ENCODE measurements at places on chromosomes 2 and 18.

- DNase-seq = no peak
These were observed 32.3 kb upstream of the ASPRV1 start for GRCh38 chr2:69993708-69994107.

- no peak for DNase-seq
These were observed 220.8 kb upstream of the HDAC4 start for GRCh38 chr2:239621611-239622010.

DNA sequence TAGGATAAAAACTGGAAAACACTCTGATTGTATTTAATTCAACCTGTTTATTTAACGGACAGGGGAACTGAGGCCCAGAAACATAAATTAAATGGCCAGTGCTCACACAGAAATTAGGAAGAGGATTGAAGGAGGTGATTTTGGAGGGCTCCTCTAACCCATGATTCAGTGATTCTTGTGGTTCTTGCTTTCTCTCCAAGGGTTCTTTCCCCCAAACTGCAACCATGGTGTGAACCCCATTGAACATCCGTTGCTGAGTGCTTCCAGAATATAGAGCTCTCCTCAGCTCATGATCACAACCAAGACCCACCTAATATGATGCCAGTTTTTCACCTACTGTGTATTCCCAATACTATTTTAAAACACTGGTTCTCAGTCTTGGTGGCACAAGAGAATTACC lies 41.4 kb downstream of the BMP10 start:
- no peak for DNase-seq

GRCh38 chr2:10346929-10347561 lies 44.3 kb downstream of the HPCAL1 start:
- no peak for DNase-seq

- DNase-seq = no peak
These were observed 147.6 kb upstream of the HDAC4 start for GRCh38 chr2:239548451-239548871.

DNA sequence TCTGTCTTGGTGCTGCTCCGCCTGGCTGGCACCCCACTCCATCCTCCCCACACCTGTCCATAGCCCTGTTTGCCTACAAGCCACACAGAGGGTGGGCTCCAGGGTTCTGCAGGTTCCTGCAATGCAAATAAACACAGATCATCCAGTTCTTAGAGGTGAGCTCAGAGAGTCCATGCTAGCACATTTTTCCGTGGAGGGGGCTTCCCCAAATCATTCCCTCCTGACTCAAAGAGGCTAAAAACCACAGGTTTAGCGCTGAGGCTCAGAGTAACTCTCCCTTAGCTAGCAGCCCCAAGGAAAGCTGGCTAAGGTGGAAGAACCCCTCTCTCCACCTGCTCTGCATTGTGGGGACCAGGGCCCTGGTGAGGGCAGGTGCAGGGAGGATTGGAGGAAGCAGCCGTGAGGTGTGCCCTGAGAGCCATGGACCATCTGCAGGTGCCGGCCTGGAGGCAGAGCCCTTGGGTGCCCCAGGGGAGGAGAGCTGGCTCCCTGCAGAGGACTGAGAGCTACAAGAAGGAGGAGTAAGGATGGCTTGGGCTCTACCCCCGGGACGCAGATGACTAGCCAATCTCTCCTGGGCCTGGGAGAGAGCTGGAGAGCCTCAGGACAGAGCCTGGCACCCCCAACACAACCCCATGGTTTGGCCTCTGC lies 23.8 kb upstream of the TEX44 start:
- no peak for DNase-seq

DNA sequence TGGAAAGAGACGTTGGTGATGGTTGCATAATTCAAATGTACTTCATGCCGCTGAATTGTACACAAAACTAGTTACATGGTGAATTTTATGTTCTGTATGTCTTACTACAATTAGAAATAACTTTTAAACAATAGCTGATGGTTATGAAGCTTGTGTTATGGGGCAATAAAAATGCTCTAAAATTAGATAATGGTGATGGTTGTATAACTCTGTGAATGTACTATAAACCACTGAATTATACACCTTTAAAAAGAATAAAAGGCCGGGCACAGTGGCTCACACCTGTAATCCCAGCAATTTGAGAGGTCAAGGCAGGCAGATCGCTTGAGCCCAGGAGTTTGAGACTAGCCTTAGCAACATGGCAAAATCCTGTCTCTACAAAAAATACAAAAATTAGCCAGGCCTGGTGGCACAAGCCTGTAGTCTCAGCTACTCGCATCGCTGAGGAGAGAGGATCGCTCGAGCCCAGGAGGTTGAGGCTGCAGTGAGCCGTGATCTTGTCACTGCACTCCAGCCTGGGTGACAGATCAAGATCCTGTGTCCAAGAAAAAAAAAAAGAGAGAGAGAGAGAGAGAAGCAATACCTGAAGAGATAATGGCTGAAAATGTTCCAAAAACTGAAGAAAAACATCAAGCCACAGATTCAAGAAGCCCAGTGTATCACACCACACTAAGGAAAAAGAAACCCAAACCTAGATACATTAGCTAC lies 6.3 kb downstream of the RNU4ATAC start:
- DNase-seq = no peak

DNA sequence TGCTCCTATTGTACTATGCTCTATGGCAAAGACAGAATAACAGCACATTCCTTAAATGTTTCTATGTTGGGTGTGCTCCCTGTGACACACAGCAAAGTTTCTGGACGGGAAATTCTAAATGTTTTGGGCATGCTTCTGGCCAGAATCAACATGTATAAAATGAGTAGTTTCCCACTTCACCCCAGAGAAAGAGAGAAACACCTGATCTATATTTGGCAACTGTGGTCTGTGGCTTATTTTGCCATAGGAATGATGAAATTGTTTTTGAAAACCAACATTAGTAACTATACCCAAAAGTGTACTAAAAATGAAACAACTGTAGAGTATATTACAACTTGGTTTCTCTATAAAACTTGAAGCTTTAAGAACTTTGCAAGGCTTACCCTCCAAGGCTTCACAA lies 89.1 kb downstream of the RAD51AP2 start:
- no peak for DNase-seq

GRCh38 chr18:11981192-11981542 lies at the start of gene IMPA2:
TSS of gene IMPA2 (plus strand) at chr18:11981507. CDS start at chr18:11981670, 163 bp downstream.
- DNase-seq = no peak

- DNase-seq = no peak
These were observed 203.6 kb downstream of the FHOD3 start for GRCh38 chr18:36501100-36501499.

DNA sequence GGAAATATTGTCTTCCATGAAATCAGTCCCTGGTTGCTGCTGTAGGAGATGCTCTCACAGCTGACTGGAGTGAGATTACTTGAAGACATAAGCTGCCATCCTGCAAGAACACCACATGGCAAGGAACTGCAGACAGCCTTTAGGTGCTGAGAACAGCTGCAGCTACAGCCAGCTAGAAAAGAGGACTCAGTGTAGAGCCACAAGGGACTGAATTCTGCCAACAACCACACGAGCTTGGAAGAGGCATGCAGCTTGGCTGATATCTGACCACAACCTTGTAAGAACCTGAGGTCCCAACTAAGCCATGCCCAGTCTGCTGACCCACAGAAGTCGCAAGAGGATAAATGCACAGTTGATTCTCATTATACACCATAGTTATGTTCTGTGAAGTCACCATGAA lies 181.8 kb upstream of the ARL4C start:
- no peak for DNase-seq

GRCh38 chr2:98773169-98773568 lies 42.2 kb upstream of the MGAT4A start:
- no peak for DNase-seq

DNA sequence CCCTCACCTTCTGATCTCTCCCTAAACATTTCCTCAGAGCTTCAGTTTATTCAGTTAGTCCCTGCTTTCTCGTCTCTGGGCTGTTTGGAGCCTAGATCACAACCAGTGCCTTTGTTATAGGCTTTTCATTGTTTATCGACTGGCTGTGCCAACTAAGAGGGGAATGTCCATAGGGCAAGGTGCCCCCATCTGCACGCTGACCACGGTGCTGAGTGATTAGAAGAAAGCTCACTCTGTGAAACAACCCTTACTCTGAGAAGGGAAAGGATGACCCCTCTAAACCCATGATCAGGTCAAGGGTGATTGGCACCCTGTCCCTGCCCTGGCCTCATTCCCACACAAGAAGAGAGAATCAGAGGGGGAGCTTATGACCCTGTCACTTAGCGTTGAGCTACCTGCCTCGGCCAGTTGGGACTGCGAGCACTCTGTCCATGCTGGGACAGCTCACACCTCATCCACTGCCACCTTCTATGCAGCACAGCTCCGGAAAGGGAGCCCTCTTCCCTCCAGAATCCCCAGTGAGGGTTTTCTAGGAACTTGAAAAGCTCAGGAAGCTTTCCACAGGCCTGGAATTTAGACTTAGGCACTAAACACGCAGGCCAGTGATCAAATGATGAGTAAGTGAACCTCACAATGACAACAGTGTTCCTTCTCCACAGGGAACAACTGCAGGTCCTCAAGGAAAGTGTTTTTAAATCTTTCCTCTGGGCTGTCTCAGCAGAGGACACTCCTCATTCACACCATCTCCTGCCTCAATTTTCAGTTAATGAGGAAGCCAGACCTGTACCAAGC lies 2.3 kb upstream of the ACTG2 start:
- no peak for DNase-seq

- DNase-seq = no peak
These were observed 18.1 kb upstream of the CYP26B1 start for GRCh38 chr2:72165792-72166191.

- no peak for DNase-seq
These were observed 13.6 kb downstream of the AQP12A start for GRCh38 chr2:240705204-240705791.

- DNase-seq = no peak
These were observed 51.6 kb upstream of the ROCK2 start for GRCh38 chr2:11396021-11396420.

DNA sequence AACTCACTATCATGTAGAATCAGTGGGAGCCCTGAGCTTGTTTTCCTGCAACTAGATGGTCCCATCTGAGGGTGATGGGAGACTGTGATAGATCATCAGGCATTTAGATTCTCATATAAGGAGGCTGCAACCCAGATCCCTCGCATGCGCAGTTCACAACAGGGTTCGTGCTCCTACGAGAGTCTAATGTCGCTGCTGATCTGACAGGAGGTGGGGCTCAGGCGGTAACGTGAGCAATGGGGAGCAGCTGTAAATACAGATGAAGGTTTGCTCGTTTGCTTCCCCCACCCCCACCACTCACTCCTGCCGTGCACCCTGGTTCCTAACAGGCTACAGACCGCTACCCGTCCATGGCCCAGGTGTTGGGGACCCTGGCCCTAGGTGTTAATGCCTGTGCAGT lies 113.6 kb downstream of the RNF144A start:
- no peak for DNase-seq

DNA sequence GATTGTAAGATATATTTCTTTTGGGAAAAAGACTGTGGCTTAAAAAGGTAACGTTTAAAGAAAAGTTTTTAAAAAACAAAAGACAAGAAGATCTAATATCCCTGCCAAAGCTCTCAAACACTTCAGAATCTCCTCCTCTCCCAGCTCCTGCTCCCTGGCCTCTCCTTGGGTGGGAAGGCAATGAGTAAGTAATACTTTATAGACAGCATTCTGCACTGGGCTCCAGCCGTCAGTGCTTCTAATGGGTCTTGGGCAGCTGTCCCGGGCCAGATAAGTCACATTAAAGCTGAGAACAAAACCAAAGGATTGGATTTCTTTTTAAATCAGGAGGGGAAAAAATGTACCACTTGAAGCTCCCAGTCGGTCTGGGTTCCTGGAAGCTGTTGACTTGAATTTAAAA lies 133.7 kb downstream of the ALPK2 start:
- no peak for DNase-seq

DNA sequence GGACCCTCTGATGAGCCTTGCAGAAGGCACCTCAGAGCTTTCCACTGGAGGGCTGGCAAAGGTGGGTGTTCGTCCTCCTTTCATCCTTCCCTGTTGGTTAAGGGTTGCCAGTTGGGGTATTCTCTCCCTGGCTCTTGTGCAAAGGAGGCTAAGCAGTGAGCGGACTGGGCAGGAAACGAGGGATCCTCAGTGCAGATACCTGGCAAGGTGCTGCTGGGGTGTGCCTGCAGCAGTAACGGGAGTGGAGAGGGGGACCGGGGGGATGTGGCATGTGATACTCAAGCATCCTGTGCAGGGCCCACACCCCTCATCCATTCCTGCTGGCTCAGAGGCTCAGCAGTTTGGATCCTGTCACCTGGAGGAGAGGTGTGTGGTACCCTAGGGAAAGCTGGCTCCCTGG lies 4.2 kb upstream of the ADCY3 start:
- DNase-seq = no peak

DNA sequence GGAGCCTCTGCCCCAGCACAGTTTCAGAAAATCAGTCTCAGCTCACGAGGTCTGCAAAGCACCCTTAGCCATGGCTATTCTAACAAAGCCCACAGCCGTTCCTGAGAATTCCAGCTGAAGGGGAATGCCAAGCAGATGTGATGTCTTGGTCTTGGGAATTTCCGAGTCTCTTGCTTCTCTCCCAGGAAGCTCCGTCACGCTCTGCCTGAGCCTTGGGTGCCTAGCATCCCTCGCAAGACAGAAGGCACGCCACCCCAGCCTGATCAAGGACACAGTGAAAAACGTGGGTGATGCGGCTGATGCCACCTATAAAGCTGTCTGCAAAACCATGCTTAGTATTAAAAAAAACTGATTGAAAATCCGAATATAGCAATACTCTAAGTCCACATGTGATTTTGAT lies 254.6 kb downstream of the SH3BP4 start:
- DNase-seq = no peak

DNA sequence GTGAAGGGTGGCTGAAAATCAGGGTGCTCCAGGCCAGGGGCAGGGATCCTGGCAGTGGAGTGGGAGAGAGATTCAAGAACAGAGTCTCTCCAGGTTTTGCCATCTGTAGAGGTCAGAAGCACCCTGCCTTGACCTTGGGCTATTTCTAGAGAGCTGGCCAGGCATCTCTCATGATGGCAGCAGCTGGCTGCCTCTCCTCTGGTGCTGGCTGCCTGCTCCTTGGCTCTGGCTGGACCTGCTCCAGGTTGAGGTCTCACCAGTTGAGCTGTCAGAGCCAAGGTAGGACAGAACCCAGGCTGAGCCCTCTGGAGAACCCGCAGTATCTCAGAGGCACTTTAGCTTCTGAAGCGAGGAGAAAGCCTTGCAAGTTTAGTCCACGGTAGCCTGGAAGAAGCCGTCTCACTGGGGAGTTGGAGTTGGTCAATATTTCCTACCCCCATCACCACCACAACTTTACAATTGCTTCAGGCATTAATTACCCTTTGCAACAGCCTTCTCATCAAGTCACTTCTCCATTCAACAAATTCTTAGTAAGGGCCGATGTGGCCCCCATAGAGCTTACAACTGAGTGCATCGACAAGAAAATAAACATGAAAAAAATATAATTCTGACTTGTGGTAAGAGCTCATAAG lies 25.6 kb downstream of the GNLY start:
- no peak for DNase-seq

DNA sequence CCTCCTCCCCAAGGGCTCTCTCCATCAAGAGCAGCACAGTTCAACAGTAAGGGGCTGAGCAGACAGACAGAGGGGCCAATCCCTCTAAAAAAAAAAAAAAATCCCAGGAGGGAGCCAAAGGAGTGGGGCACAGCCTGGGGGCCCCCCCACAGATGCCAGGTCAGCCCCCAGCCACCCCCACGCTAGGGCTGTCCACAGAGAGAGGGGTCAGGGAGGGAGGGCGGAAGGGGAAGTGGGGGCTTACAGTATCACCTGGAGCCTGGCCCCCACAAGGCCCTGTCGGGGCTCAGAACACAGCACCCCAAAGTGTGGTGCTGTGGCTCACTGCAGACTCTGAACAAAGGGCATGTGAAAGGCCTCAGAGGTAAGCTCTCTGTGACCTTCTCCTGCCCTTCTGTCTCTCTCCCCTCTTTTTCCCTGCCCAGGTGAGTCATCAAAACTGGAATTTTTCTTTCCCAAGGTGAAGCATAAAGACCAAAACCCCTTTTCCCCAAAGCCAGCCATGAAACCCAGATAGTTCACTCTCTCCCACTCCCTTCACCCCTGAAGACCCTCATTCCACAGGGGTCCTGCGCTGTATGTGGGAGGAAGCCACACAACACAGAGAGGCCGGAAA lies 13.9 kb downstream of the BIN1 start:
- DNase-seq = no peak
